ENCODE measurements at places on chromosomes 5 and 9.

DNA sequence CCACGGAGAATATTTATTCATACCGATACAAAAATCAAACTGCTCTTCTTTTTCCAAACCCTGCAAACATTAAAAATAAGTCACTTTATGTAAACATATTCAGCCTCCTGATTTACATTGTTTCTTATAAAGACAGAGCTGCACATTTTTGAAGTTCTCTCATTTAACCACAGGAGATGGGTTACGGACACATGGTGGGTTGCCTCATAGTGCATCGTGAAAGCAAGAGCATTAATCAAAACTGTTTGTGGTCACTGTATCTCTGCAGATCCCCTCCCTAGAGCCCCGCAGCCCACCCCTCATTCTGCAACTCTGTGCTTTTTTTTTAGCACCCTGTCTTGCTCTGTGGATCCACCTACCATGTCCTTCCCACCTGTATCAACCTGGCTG is 43.3 kb upstream of the EQTN start:
- no peak for DNase-seq

DNA sequence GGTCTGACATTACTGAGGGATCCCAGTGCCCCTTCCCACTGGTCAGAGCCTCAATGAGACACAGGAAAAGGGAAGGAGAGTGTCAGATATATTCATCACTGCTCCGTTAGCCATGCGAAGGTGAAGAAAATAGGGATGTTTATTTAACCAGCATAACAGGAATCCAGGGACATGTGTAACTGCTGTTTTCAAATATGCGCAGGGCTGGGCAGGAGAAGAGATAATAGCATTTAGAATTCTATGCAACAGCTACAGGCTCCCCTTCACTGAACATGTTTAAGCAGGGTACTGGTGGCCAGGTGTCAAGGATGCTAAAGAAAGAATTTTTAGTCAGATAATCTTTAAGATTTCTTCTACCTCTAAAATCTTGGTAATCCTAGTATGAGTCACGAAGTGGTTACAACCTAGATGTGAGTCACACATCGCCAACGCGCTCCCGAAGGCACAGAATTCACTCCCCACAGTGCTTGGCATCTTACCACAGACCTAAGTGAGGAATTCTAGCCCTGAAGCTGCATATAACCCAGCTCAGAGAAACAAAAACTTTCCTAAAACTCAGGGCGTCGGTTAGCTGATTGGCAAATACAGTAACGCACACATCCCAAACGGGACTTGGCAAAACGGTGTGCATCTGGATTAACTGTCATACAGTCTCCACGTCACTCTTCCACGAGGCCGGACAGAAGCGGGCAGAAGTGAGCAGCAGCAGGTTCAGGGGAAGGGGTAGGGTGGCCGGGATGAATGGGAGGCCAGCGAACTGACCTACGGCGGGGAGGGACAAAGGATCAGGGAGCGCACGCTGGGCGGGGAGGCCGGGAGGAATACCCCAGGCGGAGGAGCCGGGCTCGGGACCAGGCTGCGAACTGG is 1.1 kb downstream of the CTNNAL1 start:
- peak; percentile 27 for DNase-seq

- DNase-seq, result no peak
These were observed 699.6 kb downstream of the TAF11L14 start for GRCh38 chr5:18333841-18334240.

- DNase-seq, result no peak
These were observed 48.9 kb downstream of the JMY start for GRCh38 chr5:79284846-79285245.

GRCh38 chr9:18438951-18439350 is 35.0 kb upstream of the ADAMTSL1 start:
- DNase-seq, result no peak

- peak; percentile 32 for DNase-seq
These were observed 757 bp downstream of the CDC26 start for GRCh38 chr9:113274474-113275156.

DNA sequence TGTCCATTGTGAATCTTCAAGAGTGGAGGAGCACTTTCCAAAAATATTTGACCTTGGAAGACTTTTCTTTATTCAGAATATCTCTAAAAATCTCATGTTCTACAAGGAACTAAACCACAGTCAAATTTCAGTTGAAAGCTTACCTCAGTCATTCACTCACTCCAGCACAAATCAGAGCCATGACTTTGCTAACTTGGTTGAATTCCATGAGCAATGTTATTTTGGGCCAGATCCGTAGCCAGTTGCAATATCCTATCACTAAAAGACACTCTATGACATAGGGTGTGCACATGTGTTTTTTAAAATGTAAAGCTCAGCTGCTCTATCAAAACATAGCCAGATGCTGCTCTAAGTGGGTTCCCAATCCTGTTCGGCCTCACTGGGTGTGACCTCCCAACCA is 156.1 kb upstream of the ANKRD55 start:
- DNase-seq, result no peak

DNA sequence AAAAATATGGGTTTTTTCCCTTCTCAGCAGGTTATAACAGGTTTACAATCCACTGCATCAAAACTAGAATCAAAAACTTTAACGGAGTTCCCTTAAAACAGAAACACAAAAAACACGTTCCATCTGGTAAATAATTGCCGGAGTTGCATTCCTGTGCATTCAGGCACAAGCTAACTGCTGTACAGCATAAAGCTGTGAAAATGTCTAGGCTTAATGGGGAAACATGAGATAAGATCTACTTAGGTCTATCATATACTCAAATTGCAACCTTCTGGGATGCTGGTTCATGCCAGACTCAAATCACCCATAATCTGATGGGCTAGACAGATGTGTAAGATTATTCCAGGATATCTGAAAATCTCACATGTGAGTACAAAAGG is 265.3 kb downstream of the DOCK8 start:
- DNase-seq, result no peak

DNA sequence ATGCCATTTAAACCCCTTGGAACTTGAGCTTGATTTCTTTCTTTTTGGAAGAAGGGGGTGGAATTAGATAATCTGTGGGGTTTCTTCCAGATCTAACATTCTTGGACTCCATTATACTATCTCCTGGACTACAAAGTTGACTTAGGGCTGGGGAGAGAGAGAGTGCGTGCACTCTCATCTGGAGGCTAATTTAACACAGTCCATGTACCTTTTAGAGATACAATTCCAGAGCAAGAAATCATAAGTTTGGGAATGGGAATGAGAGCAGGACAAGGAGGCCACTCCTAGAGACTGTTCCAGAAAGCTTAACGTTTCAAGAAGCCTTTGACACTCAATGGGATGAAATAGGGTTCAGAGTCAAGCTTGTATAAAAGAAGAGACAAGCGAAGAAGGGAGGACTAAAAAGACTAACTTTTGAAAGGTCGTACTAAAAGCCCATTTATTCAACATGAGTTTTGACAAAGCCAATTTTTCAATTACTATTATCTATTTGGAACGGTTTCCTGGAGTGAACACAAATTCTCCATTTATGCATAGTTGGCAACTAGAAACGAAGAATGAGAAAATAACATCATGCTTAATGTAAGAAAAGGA is 83.4 kb downstream of the ACTL7B start:
- no peak for DNase-seq

DNA sequence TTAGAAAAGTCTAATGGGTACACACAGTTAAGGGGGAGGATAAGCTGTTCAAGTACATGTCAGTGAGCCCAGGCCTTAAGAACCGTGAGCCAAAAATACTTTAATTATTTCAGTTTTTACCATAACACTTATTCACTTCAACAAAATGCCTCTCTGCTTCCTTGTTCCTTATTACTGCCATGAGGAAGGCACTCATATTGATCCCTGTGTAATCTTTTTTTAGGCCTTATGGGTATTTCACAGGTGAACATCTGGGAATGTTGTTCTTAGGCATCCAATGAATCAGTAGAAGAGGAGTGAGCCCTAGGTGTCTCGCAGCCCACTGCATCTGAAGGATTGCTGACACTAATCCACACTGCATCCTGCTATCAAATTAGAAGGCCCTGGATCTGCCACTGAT is 13.5 kb upstream of the DMAC1 start:
- DNase-seq, result no peak

- no peak for DNase-seq
These were observed 75.0 kb upstream of the HSPA9 start for GRCh38 chr5:138650196-138650595.

DNA sequence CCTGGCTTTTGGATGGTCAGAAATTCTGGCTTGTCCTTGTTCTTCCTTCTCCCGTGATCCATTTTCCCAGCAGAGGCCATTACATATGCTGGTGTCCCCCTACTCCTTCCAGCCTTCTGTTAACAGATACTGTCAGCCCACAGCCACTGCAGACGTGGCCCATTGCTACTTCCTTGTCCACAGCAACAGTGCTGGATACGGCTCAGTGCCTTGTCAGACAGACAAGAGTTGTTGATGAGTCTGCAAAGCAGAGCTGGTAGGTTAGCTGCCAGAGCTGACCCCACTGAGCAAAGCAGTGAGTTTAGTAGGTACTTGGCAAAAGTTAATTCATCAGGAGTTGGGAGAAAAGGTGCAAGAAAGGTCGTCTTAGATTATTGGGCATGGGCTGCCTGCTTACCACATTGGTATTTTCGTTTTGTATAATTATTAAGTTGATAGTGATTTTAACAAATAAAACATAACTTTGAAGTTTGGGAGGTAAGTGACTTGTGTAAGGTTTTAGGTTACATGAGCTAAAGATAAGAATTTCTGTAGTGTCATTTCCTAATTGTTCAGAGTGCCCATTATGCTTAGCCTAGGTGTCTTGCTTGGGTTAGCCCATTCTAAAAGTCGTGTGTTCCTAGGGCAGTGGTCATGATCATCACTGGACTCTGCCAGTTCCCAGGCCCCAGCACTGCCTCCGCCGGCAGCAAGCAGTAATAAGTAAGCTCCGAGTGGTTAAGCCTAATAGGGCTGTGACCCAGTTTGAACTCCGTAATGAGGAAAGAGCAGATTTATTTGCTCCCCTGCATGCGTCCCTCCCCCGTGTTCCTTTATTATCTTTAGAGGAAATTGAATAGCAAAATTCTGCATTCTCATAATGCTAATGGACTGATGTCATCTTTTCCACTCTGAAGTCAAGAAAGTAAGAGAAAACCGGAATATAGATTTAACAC is 292.0 kb downstream of the FANCC start:
- DNase-seq, result no peak

DNA sequence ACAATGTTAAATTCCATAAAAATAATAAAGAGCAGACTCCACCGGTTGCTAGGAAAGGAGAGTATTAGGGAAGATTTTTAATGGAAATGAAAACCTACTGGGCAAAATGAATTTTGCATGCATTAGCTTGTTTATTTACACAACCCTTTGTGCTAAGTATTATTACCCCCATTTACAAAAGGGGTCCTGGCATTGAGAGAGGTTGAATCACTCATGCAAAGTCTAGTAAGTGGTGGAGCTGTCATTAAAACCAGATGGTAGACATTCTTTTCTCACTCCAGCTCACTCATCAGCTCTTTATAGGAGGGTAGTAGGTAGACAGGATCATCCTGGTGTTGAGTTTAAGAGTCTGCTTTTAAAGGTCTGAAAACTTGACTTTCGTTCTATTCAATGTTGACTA is 395.1 kb downstream of the PLK2 start:
- DNase-seq, result no peak

GRCh38 chr5:66889056-66889455 is 292.9 kb downstream of the MAST4 start:
- DNase-seq, result no peak

DNA sequence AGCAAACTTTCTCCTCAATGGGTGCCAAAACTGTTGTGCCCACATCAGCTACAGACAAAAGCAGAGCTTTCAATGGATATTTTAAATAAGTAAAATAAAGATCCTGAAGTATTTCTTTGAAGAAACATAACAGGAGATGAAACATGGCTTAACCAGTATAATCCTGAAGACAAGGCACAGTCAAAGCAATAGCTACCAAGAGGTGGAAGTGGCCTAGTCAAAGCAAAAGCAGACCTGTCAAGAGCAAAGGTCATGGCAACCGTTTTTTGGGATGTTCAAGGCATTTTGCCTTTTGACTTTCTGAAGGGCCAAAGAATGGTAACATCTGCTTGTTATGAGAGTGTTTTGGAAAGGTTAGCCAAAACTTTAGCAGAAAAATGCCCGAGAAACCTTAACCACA is 77.9 kb downstream of the ANXA1 start:
- no peak for DNase-seq

DNA sequence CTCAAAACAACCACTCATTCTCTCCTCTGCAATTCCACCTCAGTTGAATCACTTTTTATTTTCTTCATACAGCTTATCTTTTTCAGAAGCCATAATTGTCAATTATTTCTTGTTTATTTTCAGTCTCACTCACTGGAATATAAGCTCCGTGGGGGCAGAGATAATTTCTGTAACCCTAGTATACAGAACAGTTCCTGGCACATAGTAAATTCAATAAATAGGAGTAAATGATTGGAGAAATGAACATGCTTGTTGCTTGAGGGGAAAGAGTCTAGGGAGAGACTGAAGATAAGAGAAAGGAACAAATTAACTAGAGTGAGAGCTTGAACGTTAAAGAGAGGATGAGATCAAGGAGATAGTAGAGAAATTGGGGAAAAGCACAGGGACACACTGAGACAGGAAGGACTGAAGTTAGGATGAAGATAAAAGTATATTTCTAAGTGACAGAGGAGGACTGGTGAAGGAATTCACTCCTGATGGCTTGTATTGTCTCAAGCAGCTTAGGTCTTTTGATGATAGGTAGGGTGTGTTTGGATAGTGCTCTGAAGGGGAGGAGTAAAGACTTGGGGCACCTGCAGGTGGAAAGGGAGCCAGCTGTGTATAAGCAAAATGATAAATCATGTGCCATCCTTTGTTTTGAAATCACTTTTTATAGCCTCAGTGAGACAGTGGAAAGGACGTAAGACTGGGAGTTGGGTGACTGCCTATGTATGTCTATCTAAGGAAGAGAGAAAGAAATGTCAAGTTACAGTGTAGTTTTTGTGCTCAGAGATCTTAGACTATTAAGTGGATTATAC is 2.2 kb downstream of the NAA35 start:
- no peak for DNase-seq
